Hippocampal formation (tissue), 2 donors: ENCODE measurements at places on chromosomes 2 and 18.
A peak's percentile ranks its signal among the peaks of the same experiment; 100 is the strongest.

- no peak for DNase-seq
These were observed 20.0 kb downstream of the KCNF1 start for GRCh38 chr2:10931710-10932255.

DNA sequence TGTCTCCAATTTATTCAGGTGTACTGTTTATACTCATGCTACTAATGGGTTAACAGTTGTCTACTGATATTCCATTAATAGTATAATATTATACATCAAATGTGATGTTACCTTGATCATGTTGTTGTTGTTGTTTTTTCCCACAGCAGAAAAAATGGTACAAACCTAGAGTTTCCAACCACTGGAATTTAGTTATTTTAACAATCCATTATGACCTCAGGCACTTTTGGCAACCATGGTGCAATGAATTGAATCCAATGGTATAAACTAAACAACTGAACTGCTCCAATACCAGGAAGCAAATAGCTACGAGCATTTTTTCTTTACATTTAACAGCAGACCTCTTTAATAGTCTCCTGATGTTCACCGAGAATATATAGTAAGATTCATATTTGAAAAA, 31.0 kb upstream of the C2orf66 start:
- DNase-seq: no peak

DNA sequence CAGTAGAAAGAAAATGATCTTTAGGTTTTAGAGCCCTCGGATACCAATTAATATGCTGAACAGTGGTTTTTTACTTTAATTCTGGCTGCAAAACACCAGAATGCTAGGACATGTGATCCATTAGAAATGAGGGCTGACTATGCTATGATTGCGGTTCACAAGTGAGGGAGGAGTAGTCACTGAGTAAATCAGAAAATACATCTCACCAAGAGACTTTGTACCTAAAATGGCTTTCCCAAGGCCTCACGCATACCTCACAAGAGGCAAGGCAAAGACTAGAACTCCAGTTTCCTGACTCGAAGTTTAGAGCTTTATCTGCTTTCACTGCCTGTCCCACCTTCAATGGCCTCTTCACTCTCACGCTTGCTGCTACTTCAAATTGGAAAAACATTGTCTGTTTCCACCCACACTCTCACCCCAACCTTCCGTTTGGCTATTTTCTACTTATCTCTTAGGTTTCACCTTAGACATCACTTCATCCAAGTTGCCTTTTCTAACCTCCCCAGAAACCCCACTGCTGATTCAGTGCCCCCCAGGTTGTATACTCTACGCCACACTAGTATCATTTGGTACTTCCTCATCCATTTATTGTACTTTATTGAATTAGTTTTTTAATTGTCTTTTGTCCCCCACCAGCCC, 5.1 kb upstream of the MBD2 start:
- no peak for DNase-seq

DNA sequence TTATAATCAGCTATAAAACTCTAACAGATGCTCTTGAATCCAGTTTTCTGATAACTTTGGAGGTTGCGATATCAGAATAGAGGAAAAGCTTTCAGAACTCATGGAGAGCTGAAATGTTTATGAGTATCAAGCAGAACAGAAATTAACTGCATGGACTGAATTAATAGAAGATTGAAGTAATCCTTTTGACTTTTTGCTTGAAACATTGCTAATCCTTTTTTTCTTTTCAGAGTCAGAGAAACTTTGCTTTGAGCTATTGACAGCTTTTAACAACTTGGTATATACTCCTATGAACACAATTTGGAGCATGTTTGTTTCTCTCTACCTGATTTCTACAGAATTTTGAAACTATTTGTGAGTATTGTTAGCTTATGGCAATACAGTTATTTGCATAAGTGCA, 1254.8 kb downstream of the LRP1B start:
- no peak for DNase-seq

- peak; percentile 35 for DNase-seq
These were observed 14.0 kb downstream of the STRADB start for GRCh38 chr2:201465524-201465971.

GRCh38 chr2:69221960-69222751, 164.9 kb downstream of the GFPT1 start:
- DNase-seq: no peak

DNA sequence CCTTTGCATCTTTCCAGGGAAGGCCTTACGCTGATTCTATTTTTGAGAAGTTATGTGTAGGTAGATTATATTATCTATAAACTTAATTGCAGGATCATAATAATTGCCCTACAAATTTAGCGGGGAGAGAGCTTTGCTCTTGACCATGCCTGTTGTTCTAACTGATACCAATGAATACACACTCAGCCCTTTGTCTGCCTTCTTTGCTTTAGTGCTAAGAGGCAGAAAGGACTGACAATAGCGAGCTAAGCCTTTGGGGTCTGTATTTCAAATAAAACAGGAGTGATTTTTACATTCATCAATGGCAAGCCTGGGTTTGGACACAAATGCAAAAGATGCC, 115.3 kb upstream of the STON1 start:
- peak; percentile 72 for DNase-seq

GRCh38 chr2:144596073-144596871, 76.4 kb upstream of the ZEB2 start:
- no peak for DNase-seq

DNA sequence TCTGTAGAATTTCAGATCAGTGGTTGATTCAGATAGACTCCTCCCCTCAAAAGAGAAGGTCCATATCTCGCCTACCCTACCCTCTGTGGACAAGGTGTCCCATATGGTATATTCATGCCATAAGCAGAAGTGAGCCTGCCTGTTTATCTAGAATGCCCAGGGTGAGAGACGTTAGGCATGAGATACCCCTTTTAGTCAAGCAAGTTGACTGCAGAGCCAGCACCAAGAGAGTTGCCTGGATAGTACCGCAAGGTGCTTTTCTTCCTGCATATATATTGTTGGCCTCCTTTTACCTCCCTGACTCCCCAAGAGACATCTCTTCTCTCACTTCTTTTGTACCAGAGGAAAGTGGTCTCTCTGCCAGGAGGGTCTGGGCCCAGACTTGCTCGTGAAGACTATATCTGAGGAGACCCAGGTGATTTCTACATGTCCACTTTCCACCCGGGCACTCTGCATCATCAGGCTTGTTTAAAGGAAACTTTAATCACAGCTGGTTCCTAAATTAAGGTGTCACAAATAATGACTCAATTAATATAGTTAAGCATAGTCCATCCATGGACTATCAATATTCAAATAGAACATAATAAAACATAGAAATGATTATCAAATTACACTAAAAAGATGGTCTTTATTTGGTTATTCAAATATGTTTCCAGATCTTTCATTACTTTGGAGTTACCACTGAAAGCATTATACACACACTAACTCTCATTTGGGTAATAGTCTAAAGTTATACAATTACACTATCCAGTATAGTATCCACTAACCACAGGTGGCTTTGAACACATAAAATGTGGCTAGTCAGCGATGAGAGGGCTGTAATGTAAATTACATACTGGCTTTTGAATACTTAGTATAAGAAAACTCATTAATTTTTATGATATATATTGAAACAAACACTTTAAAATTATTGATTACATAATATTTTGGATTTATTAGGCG, 4.1 kb downstream of the ITGA4 start:
- DNase-seq: no peak

DNA sequence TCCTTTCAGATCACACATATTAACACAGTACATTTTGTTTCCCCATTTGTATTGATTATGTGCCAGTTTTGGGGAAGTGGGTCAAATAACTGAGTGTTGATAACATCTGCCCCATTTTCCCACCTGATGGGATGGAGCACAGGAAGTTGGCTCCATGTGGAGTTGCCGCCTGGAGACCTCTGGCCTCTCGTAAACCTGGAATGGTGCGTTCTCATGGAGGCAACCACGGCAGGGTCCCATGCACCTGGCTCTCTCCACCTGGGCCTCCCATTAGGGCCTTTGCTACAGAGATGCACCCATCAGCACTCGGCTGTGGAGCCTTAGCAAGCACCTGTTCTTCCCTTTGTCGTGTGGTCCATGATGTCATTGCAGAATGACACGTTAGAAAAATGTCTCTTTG, 130.6 kb downstream of the MBP start:
- no peak for DNase-seq

- DNase-seq: no peak
These were observed 17.7 kb downstream of the PDIA6 start for GRCh38 chr2:10794876-10795275.

DNA sequence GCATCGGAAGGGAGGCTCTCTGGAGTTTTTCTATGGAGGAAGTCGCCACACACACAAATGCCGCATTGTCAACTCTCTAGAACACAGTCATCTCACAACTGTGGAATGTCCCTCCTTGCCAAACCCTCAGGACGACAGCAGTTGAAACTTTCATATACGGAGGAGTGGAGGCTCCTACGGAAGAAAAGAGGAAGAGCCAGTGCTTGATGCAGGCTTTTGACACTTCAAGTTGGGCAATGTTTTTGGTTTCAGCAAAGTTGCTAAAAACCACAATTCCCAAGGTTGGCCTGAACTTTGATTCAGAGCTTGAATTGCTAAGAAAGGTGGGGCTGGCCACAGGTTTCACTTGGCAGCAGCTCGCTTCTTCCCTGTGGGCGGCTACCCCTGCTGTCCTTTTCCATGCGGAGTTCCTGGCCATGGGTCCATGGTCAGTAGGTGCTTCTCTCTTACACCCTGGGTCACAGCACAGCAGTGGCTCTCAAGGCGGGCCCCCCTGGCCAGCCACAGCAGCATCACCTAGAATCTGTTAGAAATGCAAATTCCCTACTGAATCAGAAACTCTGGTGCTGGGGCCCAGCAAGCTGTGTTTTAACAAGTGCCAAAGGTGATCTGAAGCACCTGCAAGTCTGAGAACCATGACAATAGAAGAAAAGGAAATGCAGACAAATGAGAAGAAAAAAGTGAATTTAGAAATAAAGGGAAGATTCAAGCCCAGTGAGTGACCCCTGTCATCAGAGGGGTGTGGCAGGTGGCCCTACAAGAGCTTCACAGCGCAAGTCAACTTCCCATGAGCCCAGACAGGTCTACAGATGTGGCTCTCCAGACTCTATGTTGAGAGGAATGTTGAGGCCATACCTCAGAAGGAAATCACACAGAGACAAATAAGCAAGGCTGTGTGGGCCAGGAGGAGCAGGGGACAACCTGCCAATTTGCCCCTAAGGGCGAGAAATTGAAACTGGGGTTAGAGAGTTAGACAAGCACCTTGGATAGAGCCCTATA, 856.4 kb downstream of the RNF144A start:
- DNase-seq: no peak

GRCh38 chr2:212532585-212532984, 6.0 kb downstream of the ERBB4 start:
- no peak for DNase-seq

DNA sequence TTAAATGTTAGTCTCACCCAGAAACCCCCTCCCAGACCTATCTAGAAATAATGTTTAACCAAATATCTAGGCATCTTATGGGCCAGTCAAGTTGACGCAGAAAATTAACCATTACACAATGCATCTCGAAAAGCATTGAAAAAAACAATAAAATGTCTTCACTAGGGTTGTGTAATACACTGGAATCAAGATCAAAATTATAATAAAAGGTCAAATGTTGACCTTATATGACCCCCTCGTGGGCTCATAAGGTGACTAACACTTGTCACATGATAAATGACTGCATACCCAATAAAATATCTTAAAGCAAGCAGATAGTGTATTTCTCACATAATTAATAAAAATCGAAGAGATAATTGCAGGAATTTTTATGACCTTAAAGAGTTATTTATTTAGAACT, 447.9 kb upstream of the DSEL start:
- DNase-seq: no peak

DNA sequence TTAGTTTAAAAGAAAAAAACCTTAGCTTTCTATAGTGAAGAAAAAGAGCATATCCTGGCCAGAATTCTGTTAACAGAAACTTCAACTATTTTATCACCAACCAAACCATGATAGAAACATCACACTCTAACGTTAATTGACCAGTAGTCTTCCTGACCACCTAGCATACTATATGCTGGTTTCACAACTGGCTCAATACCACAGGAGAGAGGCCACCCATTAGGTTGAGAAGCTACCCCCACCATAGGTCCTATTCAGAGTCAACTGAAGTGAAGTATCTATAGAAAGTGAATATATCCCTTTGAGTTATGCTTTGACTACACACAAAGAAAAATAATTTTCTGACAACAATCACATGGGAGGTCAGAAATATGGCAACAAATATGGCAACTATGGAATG, 85.2 kb upstream of the STK17B start:
- no peak for DNase-seq

- DNase-seq: no peak
These were observed 82.3 kb downstream of the ACVR2A start for GRCh38 chr2:147927053-147927588.

- DNase-seq: no peak
These were observed 420.3 kb downstream of the SOCS6 start for GRCh38 chr18:70709144-70709543.

DNA sequence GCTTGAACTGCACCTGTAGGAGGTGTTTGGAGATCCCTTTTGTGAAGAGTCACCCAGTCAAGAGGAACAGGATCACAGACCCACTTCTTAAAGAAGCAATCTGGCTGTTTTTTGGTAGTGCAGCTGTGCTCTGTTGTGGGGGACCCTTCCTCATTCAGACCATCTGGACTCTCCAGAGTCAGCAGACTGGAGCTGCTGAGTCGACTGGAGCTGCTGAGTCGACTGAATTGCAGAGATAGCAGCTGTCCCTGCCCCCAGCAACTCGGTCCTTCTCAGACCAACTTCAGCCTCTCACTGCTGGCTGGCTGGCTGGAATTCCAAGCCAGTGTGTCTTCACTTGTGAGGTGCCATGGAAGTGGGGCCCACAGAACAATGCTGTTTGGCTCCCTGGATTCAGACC, 56.8 kb downstream of the GTF3C3 start:
- no peak for DNase-seq

DNA sequence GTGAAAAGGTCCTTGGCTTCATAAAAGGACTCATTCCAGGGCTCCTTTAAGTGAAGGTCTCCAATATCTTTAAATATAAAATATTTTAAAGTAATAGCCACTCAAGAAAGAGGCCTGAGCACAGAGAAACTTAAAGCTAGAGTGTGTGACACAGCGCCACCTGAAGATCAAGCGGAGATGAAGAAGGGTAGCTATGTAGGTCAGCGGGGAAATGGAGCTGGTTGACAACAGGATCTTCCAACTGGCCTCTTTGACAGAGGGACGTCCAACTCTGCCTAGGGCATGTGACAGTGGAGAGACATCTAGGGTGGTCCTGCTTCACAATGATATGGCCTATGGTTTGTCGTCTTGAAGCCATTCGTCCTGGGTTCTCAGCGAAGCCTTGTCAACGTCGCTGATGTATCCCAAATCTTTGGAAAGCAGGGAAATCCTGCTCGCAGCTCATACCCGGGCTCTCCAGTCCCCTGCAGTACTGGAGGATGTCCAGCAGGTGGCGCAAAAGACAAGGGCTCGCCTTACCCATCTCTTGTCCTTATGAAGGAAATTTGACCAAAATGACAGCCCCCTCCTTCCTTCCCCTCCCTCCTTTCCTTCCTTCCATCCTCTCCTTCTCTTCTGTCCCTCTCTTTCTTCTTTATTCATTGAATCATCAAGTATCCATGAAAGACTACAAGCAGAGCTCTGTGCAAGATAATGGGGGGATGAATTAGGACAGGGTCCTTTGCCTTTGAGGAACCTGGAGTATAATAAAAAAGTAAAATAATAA, 59.6 kb downstream of the LONRF2 start:
- peak; percentile 23 for DNase-seq
